ENCODE measurements at places on chromosomes 4 and X. TPM values are rescaled to one million over a fixed set of nuclear protein-coding genes. Genes with fewer than 3 reads are reported as not detected.

The EGF gene
- not detected for total RNA-seq

The LRP2BP gene
- 0.65 TPM for total RNA-seq

The MAGEB3 gene
- total RNA-seq = not detected

The GASK1B gene
- total RNA-seq = not detected

The ADGRL3 gene
- not detected for total RNA-seq

The UGT2A3 gene
- not detected for total RNA-seq

The TSPAN6 gene
- not detected for total RNA-seq

DNA sequence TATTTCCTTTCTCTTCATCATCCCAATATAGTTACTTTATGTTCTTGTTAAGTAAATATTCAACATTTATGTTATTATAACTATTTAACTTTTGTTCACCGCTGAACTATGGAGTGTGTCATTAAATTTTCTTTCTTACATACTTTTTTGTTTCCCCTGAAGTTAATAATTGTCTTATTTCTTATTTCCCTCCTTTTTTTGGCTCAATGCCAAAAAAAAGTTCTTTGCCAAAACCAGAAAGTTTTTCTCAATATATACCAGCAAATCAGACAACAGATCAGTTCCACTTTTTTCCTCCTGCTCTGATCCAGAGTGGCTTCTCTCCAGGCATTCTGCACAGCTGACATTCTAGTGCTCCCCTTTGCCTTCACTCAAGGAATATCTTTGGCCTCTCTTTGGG, 187.0 kb upstream of the PPARGC1A start:
- H3K27ac ChIP-seq = no peak overlapping the region
- no peaks in the 10 kb centered on the region for H3K4me1 ChIP-seq
- H3K27me3 ChIP-seq = no peaks in the 10 kb centered on the region
- DNase-seq = no peak
- H3K36me3 ChIP-seq = no peaks in the 10 kb centered on the region

DNA sequence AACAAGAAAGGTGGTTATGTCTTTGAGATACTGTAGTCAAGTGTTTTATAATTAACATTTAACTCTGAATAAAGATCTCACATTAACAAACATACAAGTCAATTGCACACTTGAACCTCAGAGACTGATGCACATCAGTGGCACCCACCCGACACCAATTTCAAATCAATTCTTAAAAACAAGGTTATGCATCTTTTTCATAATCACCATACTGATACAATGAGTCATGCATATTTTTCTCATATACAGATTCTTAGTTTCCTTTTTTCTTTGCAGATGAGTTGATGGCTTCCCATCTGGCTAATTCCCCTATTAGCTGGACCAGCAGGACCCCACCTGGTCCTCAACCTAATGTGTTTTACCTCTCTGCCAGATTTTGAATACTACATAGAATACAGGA, 136.2 kb upstream of the RPL34 start:
- no peak for DNase-seq
- H3K4me1 ChIP-seq = peaks cover 32% of the 10 kb centered on the region
- H3K27ac ChIP-seq = no peak overlapping the region
- H3K27me3 ChIP-seq = no peaks in the 10 kb centered on the region

DNA sequence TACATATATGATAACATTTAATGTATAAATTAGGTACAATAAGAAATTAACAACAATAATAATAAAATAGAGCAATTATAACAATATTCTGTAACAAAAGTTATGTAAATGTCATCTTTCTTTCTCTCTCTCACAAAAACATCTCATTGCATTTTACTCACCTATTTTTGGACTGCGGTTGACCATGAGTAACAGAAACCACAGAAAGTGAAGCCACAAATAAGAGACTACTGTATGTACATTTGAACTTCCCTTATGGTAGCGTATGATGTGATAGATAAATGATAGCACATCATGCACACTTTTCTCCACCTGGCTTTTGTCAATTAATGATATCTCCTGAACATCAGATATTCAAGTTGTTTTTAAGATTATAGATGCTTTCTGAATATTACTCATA, 80.5 kb downstream of the HNRNPD start:
- no peak overlapping the region for H3K4me3 ChIP-seq
- H3K27me3 ChIP-seq = peaks cover 18% of the 10 kb centered on the region
- H3K27ac ChIP-seq = no peak overlapping the region
- peak; percentile 79 for DNase-seq
- H3K4me1 ChIP-seq = peaks cover 8% of the 10 kb centered on the region

GRCh38 chrX:2635342-2635741, 55.8 kb upstream of the CD99 start:
- H3K4me3 ChIP-seq = no peak overlapping the region
- H3K36me3 ChIP-seq = peaks cover 56% of the 10 kb centered on the region
- H3K4me1 ChIP-seq = peaks cover 17% of the 10 kb centered on the region
- DNase-seq = no peak
- H3K27me3 ChIP-seq = no peaks in the 10 kb centered on the region

- H3K4me1 ChIP-seq = peaks cover 17% of the 10 kb centered on the region
- H3K27me3 ChIP-seq = no peaks in the 10 kb centered on the region
- H3K4me3 ChIP-seq = no peak overlapping the region
- no peak overlapping the region for H3K27ac ChIP-seq
These were observed 94.5 kb downstream of the ANXA3 start for GRCh38 chr4:78645853-78646757.

GRCh38 chrX:3280706-3281105, 65.7 kb downstream of the MXRA5 start:
- H3K27me3 ChIP-seq = no peaks in the 10 kb centered on the region
- DNase-seq = no peak
- no peaks in the 10 kb centered on the region for H3K4me1 ChIP-seq
- H3K4me3 ChIP-seq = no peak overlapping the region

DNA sequence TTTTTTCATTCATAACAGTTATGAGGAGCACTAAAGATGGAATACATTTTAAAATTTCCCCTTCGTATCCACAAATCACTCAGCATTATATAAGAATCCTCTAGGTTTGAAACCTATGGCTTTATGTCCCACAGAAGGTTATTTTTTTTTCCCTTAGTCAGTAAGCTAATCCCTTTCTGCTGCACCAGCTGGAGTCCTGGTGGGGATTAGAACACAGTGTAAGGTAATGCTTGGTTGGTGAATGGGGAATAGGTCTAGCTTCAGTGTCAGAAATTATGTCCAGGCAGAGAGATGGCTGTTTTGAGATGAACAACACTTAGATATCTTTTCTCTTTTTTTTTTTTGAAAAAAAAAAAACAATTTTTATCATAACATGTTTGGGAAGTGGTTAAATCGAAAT, 116.6 kb downstream of the RASGEF1B start:
- no peak for DNase-seq
- no peak overlapping the region for H3K27ac ChIP-seq
- H3K4me3 ChIP-seq = no peak overlapping the region

- no peaks in the 10 kb centered on the region for H3K36me3 ChIP-seq
- no peak for DNase-seq
- no peaks in the 10 kb centered on the region for H3K27me3 ChIP-seq
- H3K4me3 ChIP-seq = no peak overlapping the region
These were observed 13.5 kb upstream of the CXCL6 start for GRCh38 chr4:73822812-73823504.

- H3K27me3 ChIP-seq = no peaks in the 10 kb centered on the region
- H3K4me1 ChIP-seq = no peaks in the 10 kb centered on the region
- H3K4me3 ChIP-seq = no peak overlapping the region
- no peaks in the 10 kb centered on the region for H3K36me3 ChIP-seq
These were observed 689.3 kb downstream of the CENPC start for GRCh38 chr4:66855956-66856355.

- H3K4me1 ChIP-seq = peaks cover 41% of the 10 kb centered on the region
- H3K4me3 ChIP-seq = peak overlapping the region; percentile 87
- DNase-seq = peak; percentile 78
- H3K27ac ChIP-seq = peak overlapping the region; percentile 99
- H3K36me3 ChIP-seq = peaks cover 18% of the 10 kb centered on the region
- no peaks in the 10 kb centered on the region for H3K27me3 ChIP-seq
These were observed 45.2 kb upstream of the CLCN4 start for GRCh38 chrX:10111364-10112148.

- H3K4me1 ChIP-seq = peaks cover 2% of the 10 kb centered on the region
- H3K27me3 ChIP-seq = no peaks in the 10 kb centered on the region
- no peak overlapping the region for H3K27ac ChIP-seq
- no peak for DNase-seq
- peaks cover 15% of the 10 kb centered on the region for H3K36me3 ChIP-seq
These were observed 107.9 kb downstream of the GPR143 start for GRCh38 chrX:9657590-9658256.

DNA sequence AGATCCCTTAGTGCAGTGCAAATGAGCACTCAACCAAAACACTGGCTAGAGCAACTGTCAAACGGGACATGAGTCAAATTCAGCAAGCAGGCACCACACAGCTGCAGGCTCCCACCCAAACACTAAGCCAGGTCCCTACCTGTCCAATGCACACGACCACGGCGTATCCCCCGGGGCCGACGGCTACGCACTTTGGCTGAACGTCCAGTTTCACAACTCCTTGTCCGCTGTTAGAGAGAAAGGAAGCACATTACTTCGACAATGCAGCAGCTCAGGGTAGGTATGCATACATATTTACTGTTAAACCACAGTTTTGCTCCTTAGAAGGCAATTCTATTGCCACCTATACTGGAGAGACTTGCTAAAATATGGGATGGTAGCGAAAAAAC, 35.4 kb downstream of the WDR1 start:
- no peak overlapping the region for H3K27ac ChIP-seq
- no peaks in the 10 kb centered on the region for H3K27me3 ChIP-seq
- H3K4me1 ChIP-seq = no peaks in the 10 kb centered on the region
- H3K36me3 ChIP-seq = peaks cover 65% of the 10 kb centered on the region

DNA sequence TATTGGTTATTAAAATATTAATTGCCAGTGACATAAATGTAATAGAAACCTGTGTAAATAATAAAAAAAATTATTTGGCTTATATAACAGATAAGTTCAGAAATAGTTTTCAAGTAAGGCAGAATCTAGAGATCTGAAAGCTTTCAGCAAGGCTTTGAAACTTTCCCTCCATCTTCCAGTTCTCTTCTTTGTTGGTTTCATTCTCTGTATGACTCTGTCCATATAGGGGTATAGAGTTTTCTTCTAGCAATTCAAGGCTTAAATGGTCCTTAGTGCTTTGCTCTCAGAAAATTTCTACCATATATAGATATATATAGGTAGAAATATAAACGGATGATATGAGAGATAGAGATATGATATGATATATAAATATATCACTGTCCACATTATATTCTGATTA, 160.5 kb upstream of the GABRA2 start:
- no peaks in the 10 kb centered on the region for H3K36me3 ChIP-seq
- H3K27ac ChIP-seq = no peak overlapping the region
- no peaks in the 10 kb centered on the region for H3K27me3 ChIP-seq
- DNase-seq = no peak

- no peak overlapping the region for H3K27ac ChIP-seq
- no peak overlapping the region for H3K4me3 ChIP-seq
- H3K4me1 ChIP-seq = no peaks in the 10 kb centered on the region
- no peak for DNase-seq
- no peaks in the 10 kb centered on the region for H3K36me3 ChIP-seq
These were observed 525.4 kb upstream of the HS3ST1 start for GRCh38 chr4:11954093-11954492.

DNA sequence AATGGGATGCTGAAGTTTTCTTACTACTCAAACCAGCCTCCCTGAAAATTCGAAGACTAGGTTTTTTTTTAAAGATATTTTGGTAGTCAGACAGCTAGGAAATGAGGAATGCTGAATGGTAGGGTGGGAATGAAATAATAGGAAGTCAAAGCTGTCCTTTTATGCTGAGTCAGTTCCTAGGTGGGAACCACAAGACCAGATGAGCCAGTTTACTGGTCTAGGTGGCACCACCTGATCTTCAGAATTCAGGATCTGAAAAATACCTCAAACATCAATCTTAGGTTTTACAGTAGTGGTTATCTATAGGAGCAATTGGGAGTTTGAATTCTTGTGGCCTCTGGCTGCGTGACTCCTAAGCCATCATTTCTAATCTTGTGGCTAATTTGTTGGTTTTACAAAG, 183.1 kb upstream of the GALNT7 start:
- no peak for DNase-seq
- no peaks in the 10 kb centered on the region for H3K27me3 ChIP-seq
- no peaks in the 10 kb centered on the region for H3K36me3 ChIP-seq
- H3K4me1 ChIP-seq = no peaks in the 10 kb centered on the region

DNA sequence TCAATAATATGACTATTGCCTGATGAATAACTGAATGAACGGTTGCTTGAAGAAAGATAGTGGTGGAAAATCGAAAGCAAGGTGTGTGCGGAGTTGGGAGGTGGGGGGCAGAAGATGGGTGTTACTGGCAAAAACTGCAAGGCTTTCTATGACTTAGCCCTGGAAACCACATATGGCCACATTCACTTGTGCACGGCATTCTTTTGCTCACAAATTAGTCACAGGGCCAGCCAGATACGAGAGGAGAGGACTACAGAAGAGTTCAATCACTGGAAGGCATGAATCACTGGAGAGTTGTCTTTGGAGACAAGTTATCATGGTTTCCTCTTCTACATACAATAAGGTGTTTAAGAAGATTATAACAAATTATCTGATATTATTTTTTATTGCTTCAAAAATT, 626.5 kb upstream of the CPEB2 start:
- H3K4me3 ChIP-seq = no peak overlapping the region
- no peaks in the 10 kb centered on the region for H3K36me3 ChIP-seq
- no peaks in the 10 kb centered on the region for H3K27me3 ChIP-seq
- DNase-seq = no peak

- H3K27me3 ChIP-seq = no peaks in the 10 kb centered on the region
- no peak overlapping the region for H3K4me3 ChIP-seq
- H3K4me1 ChIP-seq = peaks cover 27% of the 10 kb centered on the region
- H3K27ac ChIP-seq = no peak overlapping the region
These were observed 172.5 kb upstream of the FMR1 start for GRCh38 chrX:147739196-147739595.
